HepG2 (cell line): ENCODE measurements at places on chromosomes 16 and 17.

DNA sequence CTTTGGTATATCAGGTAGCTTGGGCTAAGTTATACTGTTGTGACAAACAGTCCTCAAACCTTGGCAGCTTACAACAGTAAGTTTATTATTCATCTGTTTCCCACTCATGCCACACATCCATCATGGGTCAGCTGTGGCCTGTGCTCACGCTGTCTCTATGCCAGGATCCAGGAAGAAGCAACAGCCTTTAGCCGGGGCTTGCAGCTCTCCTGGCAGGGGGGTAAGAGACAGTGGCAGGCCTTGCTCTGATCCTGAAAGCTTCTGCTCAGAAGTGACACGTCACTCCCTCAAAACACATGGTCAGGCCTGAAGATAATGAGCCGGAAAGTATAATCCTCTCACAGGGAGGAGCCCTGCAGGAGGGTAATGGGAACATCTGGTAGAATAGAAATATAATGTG lies 377.6 kb downstream of the CPPED1 start:
- DNase-seq = no peak

GRCh38 chr17:67459985-67460384 lies 82.9 kb downstream of the PITPNC1 start:
- DNase-seq = no peak

GRCh38 chr16:10752843-10753523 lies 9.3 kb downstream of the NUBP1 start:
- no peak for DNase-seq

- DNase-seq = no peak
Observed at GRCh38 chr17:78667741-78668640, 90.8 kb upstream of the DNAH17 start.

DNA sequence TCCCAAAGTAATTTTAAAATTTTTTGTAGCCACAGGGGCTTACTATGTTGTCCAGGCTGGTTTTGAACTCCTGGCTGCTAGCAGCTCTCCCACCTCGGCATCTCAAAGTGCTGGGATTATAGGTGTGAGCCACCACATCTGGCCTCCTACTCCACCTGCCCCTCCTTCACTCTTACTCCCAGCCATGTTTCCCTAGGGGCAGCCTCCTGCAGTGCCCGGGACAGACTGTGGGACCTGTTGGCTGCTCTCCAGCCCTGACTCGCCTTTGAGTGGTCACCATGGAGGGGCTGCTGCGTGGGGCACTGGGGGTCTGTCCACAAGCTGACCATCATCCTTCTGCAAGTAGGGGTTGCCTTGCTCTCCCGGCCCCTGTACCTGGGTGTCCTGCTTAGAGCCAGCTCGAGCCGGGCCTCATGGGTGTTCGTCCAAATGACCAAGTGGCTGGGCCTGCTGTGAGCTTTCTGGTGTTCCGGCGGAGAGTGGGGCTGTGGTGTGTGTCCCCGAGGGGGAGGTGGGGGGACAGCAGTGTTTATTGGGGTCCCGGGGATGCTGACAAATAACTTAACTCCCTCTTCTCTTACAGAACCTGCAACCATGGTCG lies 16.6 kb downstream of the SPIRE2 start:
- no peak for DNase-seq

- no peak for DNase-seq
Observed at GRCh38 chr16:35011-35677, 18.3 kb downstream of the POLR3K start.

GRCh38 chr17:58337600-58338453 lies 9.2 kb upstream of the TSPOAP1 start:
- DNase-seq = peak; percentile 82

DNA sequence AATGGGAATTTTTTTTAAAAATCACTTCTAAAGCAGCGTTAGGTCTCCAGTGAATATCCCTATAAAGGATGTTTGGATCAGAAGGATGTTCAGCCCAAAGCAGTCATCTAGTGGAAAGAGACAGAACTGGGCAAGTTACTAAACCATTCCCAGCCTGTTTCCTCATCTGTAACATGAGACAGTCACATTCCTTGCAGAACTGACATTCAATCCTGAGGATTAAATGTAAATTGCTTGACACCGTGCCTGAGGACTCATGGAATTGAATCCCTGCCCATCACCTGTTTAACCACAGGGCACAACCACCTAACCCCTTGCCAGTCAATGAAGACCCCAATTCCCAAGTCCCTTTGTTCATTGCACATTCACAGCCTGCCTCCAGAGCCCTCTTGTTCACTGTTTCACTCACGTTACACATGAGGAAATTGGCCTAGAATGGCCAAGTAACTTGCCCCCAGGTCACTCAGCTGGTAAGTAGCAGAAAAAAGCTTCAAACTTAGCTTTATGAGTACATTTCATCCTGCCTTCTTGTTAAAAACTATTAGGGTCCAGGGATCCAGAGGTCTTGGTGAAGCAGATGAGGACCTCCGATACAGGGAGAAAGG lies 1.4 kb downstream of the CMTM2 start:
- DNase-seq = peak; percentile 16

GRCh38 chr16:49940464-49941224 lies 84.4 kb upstream of the CNEP1R1 start:
- no peak for DNase-seq

GRCh38 chr16:72487283-72487682 lies 315.3 kb upstream of the PMFBP1 start:
- no peak for DNase-seq

GRCh38 chr17:20155258-20156195 lies 146.4 kb downstream of the SPECC1 start:
- peak; percentile 80 for DNase-seq

- no peak for DNase-seq
Observed at GRCh38 chr17:35028531-35029262, 34.8 kb downstream of the RFFL start.
